ENCODE measurements at places on chromosomes 5 and 9. TPM values are rescaled to one million over a fixed set of nuclear protein-coding genes. Genes with fewer than 3 reads are reported as not detected.

DNA sequence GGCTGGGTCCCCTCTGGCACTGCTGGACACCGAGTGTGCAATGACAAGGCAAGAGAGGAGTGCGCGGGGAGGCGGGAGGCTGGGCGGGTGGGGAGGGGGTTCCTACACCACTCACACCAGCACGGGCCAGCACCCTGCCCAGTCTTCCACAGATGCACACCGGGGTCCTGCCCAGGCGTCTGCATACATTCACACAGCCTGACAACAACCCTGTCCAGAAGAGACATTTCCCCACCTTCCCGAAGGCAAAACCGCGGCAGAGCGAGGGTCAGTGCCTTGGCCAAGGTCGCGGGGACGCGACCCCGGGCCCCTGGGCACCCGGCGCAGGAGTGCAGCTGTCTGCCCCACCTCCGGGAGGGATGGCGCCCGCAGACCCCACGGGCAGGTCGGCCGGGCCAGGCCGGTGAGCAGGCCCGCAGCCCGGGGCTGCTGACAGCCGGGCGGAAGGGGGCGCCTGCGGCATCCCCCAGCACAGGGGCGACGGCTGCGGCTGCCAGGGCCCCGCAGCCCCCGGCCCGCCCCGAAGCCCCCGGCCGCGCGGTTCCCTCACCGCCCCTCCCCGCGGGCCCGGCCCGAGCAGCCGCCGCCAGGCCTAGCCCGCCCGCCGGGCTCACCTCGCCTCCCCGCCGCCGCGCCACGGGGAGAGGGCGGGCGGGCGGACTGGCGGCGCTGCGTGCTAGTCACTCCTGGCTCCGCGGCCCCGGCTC, 496 bp downstream of the MAPK9 start:
- peak; percentile 66 for DNase-seq
- H3K4me1 ChIP-seq: peaks cover 5% of the 10 kb centered on the region
- H3K4me3 ChIP-seq: peak overlapping the region; percentile 80
- peaks cover 3% of the 10 kb centered on the region for H3K36me3 ChIP-seq

The TAF11L3 gene
- not detected for total RNA-seq

- no peak overlapping the region for H3K4me3 ChIP-seq
- no peaks in the 10 kb centered on the region for H3K36me3 ChIP-seq
- H3K27me3 ChIP-seq: no peaks in the 10 kb centered on the region
- no peak overlapping the region for H3K27ac ChIP-seq
- no peak for DNase-seq
Observed at GRCh38 chr9:34176089-34176488, 2.8 kb upstream of the UBAP1 start.

GRCh38 chr9:13841746-13842462, 472.0 kb downstream of the NFIB start:
- no peaks in the 10 kb centered on the region for H3K4me1 ChIP-seq
- no peak for DNase-seq
- no peaks in the 10 kb centered on the region for H3K36me3 ChIP-seq
- no peaks in the 10 kb centered on the region for H3K27me3 ChIP-seq

- no peak overlapping the region for H3K4me3 ChIP-seq
- no peaks in the 10 kb centered on the region for H3K36me3 ChIP-seq
- H3K4me1 ChIP-seq: no peaks in the 10 kb centered on the region
- no peak for DNase-seq
- no peak overlapping the region for H3K27ac ChIP-seq
Observed at GRCh38 chr9:72203205-72203803, 54.1 kb downstream of the GDA start.

GRCh38 chr5:150762211-150762610, 3.4 kb upstream of the DCTN4 start:
- DNase-seq: no peak
- peaks cover 3% of the 10 kb centered on the region for H3K27me3 ChIP-seq
- no peaks in the 10 kb centered on the region for H3K36me3 ChIP-seq
- H3K27ac ChIP-seq: no peak overlapping the region
- no peak overlapping the region for H3K4me3 ChIP-seq

- DNase-seq: no peak
- no peaks in the 10 kb centered on the region for H3K36me3 ChIP-seq
- no peak overlapping the region for H3K27ac ChIP-seq
- no peaks in the 10 kb centered on the region for H3K27me3 ChIP-seq
Observed at GRCh38 chr9:82022121-82022520, 33.5 kb downstream of the SPATA31D1 start.

DNA sequence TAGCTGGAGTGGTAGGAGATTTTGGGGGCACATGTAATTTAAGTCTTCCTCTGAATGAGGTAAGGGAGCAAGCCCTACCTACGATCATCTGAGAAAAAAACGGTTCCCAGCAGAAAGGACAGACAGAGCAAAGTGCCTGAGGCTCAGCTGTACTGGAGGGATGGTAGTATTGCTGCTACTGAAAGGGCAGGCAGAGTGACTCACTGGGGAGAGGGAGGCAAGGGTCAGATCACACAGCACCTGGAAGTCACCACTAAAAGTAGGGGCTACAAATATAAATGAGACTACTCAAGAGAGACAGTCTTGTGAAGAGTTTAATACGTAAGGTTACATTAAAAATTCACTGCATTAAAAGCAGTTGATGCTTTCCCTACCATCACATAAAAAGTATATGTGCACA, 75.9 kb downstream of the NFIB start:
- H3K36me3 ChIP-seq: no peaks in the 10 kb centered on the region
- H3K4me1 ChIP-seq: peaks cover 4% of the 10 kb centered on the region
- no peak overlapping the region for H3K4me3 ChIP-seq
- no peak overlapping the region for H3K27ac ChIP-seq

The TEX48 gene
- not detected for total RNA-seq

- DNase-seq: no peak
- no peaks in the 10 kb centered on the region for H3K36me3 ChIP-seq
- H3K4me1 ChIP-seq: peaks cover 34% of the 10 kb centered on the region
- no peak overlapping the region for H3K27ac ChIP-seq
Observed at GRCh38 chr5:16866273-16866672, 69.8 kb downstream of the MYO10 start.

The SEMA6A gene
- total RNA-seq: 277 TPM

- H3K36me3 ChIP-seq: no peaks in the 10 kb centered on the region
- H3K27me3 ChIP-seq: no peaks in the 10 kb centered on the region
- H3K27ac ChIP-seq: no peak overlapping the region
- no peak overlapping the region for H3K4me3 ChIP-seq
Observed at GRCh38 chr9:13805546-13805945, 508.4 kb downstream of the NFIB start.

The CEP78 gene
- 40.9 TPM for total RNA-seq

The NUP155 gene
- 85.1 TPM for total RNA-seq

- H3K27ac ChIP-seq: no peak overlapping the region
- DNase-seq: no peak
- no peaks in the 10 kb centered on the region for H3K4me1 ChIP-seq
- H3K36me3 ChIP-seq: no peaks in the 10 kb centered on the region
Observed at GRCh38 chr5:178730940-178731265, 444 bp upstream of the ZNF354A start.
